Neural progenitor cell (in vitro differentiated cells): ENCODE measurements at places on chromosomes 1 and 21. TPM values are rescaled to one million over a fixed set of nuclear protein-coding genes. Genes with fewer than 3 reads are reported as not detected.

GRCh38 chr21:33339135-33339534 is 14.4 kb downstream of the IFNAR1 start:
- DNase-seq = no peak

DNA sequence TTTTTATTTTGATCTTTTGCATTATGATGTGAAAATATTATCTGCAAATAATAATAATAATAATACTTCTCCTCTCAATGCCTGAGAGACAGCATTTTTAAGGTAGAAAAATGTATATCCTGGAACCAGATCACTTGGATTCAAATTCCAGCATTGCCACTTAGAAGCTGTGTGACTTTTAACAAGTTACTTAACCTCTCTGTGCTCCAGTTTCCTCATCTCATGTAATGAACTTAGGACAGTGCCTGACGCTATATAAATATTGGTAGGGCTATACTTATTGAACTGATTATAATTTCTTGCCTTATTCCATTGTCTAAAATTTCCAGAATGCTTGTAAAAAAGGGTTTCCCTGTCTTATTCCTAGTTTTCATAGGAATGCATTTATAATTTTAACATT is 137.2 kb downstream of the IGSF21 start:
- DNase-seq = no peak

The S100A12 gene
- total RNA-seq = not detected in 2 replicates

DNA sequence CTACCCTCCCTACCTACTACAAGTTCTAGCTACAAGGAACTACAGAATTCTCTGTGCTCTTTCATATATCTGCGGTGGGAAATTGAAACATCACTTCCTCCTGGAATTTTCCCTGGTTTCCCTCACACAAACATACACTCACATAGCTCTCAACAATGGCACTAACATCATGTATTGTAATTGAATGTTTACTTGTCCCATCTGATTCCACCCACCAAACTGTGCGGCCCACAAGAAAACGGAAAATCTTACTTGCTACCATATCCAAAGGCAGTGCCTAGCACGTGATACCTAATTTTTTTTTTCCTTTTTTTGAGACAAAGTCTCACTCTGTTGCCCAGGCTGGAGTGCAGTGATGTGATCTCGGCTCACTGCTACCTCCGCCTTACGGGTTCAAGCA is 33.9 kb downstream of the NDC1 start:
- DNase-seq = no peak
